ENCODE measurements at places on chromosomes 2 and 18.

GRCh38 chr18:36311026-36311570 is 13.6 kb downstream of the FHOD3 start:
- DNase-seq, result no peak

GRCh38 chr2:216932863-216933548 is 73.1 kb upstream of the TNP1 start:
- no peak for DNase-seq

- no peak for DNase-seq
Observed at GRCh38 chr2:66441581-66442320, 6.8 kb downstream of the MEIS1 start.

DNA sequence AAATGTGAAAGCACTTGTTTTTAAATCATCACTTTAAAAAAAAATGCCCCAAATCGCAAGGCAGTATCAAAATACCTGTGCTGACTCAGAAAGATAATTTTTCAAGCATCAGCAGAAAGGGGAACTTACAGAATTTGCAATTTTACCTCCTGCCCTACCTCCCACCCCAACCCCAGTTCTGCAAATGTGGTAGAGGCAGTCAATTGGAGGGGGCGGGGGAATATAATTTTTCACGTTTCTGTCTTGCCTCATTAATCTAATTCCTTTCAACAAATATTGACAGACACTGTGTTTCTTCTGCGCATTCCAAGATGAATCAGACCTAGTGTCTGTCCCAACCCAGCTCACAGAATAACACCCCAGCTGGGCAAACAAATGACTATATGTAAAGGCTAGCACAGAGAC is 76.8 kb downstream of the ALPK2 start:
- no peak for DNase-seq

- no peak for DNase-seq
Observed at GRCh38 chr2:164609790-164610189, 11.5 kb downstream of the GRB14 start.

DNA sequence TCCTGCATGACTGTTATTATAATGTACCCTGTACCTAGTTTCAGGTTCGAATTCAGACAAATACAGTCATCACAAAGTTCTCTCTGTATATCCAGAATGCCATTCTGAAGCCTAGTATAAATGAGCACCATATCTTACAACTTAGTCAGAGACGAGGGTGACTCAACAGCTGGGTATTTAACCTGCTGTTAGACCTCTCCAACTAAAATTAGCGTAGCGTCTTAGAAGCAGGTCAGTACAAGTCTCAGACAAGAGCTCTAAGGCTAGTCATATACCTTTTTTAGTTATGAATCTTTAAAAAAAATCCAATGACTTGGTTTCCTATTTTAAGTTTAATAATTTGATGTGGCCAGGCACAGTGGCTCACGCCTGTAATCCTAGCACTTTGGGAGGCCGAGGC is 74.1 kb downstream of the CABYR start:
- no peak for DNase-seq

DNA sequence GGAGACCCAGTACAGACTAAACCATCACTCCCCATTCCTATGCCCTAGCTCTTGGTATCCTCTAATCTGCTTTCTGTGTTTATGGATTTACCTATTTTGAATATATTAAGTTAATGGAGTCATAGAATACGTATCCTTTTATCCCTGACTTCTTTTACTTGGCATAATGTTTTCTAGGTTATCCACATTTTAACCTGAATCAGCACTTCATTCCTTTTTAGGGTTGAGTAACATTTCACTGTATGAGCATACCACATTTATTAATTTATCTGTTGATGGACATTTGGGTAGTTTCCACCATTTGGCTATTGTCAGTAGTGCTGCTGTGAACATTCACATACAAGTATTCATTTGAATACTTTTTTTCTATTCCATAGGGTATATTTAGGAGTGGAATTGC is 157.3 kb upstream of the CTNNA2 start:
- no peak for DNase-seq

- DNase-seq, result no peak
Observed at GRCh38 chr2:89848114-89848513, 1156.6 kb downstream of the RPIA start.

Data from stimulated activated CD8-positive, alpha-beta memory T cell treated with anti-CD3 and anti-CD28 coated beads, Interleukin-4, amount 100 ng/mL, for 1 hour (primary cell).